ENCODE measurements at places on chromosomes 6 and 20.

- no peak for DNase-seq
Observed at GRCh38 chr6:159172091-159172491, 2.9 kb downstream of the FNDC1 start.

DNA sequence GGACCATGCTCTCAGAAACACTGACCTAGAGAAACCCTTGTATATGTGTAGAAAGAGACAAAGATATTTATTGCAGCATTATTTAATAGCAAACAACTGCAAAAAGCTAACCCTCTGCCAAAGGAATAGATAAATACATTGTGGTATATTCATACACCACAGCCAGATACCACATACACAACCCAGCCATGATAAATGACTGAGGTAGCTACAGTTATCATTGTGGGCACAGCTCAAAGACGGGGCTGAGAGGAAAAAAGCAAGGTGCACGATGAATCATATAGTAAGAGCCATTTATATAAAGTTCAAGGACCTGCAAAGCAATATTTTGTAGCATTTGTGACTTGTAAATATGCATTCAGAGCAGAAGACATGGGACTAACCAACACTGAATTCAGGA lies 30.8 kb downstream of the RSPO4 start:
- no peak for DNase-seq

- DNase-seq = no peak
Observed at GRCh38 chr6:37244430-37245310, 12.9 kb upstream of the TBC1D22B start.

DNA sequence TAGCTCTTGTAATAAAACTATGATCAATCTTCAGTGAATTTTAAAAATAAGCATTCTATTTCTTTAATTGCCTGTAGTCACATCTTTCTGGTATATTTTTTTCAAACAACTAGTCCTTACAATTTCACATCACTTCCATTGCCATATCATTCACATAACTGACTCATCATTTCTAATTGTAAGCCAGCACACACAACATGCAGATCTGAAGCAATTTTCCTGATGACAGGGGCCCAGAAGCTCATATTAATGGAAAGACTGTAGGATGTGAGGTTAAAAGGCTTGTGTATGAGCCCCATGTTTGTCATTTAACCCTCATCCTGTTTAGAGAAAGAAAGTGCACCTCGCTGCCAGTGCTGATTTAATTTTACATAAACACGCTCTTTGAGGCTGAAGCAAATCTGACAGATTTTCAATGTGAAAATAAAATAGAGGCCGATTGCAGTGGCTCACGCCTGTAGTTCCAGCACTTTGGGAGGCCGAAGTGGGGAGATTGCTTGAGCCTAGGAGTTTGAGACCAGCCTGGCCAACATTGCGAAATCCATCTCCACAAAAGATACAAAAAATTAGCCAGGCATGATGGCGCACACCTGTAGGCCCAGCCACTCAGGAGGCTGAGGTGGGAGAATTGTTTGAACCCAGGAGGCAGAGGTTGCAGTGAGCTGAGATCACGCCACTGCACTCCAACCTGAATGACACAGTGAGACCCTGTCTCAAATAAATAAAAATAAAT lies 40.1 kb upstream of the LTV1 start:
- no peak for DNase-seq

GRCh38 chr6:108752733-108753590 lies 95.3 kb upstream of the ARMC2 start:
- no peak for DNase-seq

- no peak for DNase-seq
Observed at GRCh38 chr6:123529843-123530242, 106.9 kb downstream of the TRDN start.

DNA sequence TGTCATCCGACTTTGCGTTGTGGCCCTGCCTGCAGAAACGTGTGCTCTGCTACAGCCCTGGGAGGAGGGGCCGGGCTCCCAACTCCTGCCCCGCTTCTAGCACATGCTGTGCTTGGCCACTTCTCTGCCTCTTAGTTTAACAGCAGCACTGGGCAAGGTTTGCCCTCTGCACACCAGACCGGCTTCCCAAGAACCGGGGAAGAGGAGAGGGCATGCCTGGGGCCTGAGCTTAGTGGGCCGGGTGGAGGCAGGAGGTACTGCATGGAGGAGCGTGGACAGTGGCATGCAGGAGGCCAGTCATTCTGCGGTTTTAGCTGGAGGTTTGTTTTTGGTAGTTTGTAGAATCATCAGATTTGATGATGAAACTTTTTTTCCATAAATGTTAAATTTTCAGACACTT lies 45.5 kb downstream of the CEP43 start:
- DNase-seq = no peak

GRCh38 chr6:108960601-108961000 lies 112.4 kb downstream of the ARMC2 start:
- DNase-seq = no peak

DNA sequence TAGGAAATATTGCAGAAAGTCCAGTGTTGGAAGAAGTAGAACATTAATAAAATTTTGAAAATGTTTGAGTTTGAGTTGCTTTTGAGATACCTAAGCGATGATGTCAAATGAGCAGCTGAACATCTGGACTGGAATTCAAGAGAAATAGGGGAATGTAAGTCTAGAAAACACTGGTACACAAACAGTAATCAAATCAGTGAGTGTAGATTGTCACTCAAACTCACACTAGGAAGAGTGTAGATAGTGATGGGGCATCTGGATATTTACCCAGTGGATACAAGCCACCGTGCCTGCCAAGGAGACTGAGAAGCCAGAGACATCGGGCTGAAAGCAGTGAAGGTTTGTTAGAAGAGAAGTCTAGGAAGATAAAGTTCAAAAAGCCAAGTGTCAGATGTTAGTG lies 2.2 kb downstream of the HMGCLL1 start:
- no peak for DNase-seq

DNA sequence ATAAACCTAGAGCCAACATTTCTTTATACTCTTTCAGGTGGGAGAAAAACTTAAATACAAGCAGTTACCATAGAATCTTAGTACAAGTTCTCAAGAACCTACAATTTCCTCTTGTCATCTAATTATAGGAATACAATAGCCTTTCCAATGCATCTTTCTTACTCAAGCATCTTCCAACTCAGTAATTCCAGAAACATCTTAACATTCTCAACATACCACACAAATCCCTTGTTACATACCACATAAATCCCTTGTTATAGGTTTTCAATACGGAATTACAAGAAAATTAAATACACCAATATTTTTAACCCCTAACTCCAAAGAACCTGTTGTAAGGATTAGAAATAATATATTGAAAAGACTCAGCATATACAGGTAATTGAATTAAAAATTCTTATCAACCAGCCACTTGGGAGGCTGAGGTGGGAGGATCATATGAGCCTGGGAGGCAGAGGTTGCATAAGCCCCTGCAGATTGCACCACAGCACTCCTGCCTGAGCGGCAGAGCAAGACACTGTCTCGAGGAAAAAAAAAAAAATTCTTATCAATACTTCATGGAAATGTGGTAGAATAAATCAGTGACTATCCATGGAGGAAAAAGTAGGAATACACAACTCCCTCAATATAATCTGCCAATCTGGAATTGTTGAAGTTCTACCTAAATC lies 127.5 kb upstream of the CCDC28A start:
- DNase-seq = no peak

DNA sequence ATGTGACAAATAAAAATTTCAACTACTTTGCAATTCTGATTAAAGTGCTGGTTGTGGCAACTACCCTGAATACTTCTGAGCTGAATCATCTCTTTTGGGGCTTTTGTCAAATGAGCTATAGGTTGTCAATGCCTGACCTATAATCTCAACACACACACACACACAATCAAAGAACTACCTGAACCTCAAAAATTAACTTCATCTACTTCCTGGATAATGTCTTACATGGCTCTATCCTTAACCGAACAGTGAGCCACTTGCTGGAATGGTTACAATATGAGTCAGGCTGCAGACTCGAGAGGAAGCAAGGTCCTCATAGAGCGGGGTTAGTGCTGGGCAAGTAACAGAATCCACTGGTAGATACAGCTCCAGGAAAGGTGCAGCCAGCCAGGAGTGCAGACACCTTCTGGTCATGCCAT lies 70.6 kb upstream of the DST start:
- DNase-seq = no peak

- no peak for DNase-seq
Observed at GRCh38 chr20:51695574-51696303, 72.5 kb downstream of the ATP9A start.

DNA sequence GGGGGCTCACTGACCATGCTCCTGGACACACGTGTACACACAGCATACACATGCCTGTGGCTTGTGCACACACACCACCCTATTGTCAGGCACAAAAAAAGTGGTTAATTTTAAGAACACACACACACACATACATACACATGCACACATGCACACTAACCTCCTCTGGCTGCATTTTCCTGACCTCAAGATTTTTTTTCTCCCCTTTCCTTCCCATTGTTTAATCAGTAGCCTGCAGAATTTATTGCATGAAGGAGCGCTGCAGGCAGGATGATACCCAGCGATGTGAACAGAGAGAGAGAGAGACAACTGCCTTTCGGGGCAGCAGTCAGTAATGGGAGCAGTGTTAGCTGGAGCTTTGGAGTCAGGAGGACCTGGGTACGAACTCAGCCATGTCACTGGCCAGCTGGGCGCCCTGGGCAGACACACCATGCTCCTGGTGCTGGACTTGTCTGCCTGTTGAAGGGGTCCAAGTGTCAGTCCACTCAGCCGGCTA lies 990 bp upstream of the TRAF3IP2 start:
- DNase-seq = no peak

- DNase-seq = no peak
Observed at GRCh38 chr6:110250838-110251237, 70.6 kb downstream of the CDC40 start.

- DNase-seq = no peak
Observed at GRCh38 chr20:6530254-6530653, 237.2 kb upstream of the BMP2 start.

DNA sequence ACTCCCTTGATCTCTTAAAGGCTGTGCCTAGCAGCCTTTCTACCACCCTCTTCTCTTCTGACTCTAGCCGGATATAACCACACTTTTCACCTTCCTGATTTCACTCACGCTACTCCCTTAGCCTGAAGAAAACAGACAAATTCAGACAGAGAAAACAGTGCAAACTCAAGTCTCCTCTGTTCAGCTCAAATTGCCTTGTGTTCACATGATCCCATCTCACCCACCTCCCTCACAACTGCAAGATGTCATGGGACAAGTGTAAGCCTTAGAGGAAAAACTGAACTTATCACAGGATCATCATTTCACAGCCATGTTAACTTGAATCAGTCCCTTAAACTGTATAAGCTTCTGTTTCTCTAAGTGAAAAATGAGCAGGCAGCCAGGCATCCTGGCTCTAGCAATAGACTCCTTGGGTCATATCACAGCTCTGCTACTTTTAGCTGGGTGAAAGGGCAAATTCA lies 66.5 kb upstream of the TENT5A start:
- no peak for DNase-seq

- DNase-seq = no peak
Observed at GRCh38 chr6:106114492-106114891, 28.4 kb downstream of the PRDM1 start.

GRCh38 chr6:17311595-17312311 lies 30.6 kb downstream of the RBM24 start:
- peak; percentile 18 for DNase-seq

GRCh38 chr6:134345789-134346188 lies 27.9 kb upstream of the SGK1 start:
- DNase-seq = no peak

DNA sequence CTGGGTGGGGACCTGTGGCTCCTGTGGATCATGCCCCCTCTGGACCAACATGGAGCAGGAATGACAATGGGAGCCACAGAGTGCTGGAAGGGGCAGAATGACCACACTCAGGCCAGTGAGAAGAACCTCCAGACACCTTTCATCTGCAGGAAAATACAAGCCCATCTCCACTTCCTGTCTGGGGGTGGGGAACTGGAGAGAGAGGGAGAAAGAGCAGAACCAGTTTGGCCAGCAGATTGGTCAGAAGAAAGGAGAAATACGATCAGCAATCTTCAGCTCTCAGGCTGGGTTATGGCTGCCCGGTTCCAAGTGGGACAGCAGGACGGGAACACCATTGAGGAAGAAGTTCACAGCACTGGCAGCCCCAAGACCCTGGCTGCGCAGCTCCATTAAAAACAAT lies 37.0 kb downstream of the BMP7 start:
- peak; percentile 92 for DNase-seq

DNA sequence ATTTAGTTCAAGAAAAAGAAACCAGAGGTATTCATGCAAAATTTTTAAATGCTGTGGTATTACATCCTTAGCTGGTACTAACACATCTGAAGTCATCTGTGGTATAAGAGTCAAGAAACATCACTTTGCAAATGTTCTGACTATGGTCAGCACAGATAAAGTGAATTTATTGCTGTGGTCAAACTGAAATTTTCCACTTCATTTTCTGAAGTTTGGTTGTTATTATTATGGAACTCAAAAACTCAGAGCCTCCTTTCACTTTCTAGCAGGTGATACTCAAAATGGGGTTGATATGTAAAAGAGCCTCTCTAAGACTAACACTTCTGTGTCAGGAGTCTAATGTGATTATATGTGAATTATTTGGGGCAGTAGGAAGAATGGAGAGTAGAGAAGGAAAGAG lies 257.8 kb downstream of the RNGTT start:
- no peak for DNase-seq

DNA sequence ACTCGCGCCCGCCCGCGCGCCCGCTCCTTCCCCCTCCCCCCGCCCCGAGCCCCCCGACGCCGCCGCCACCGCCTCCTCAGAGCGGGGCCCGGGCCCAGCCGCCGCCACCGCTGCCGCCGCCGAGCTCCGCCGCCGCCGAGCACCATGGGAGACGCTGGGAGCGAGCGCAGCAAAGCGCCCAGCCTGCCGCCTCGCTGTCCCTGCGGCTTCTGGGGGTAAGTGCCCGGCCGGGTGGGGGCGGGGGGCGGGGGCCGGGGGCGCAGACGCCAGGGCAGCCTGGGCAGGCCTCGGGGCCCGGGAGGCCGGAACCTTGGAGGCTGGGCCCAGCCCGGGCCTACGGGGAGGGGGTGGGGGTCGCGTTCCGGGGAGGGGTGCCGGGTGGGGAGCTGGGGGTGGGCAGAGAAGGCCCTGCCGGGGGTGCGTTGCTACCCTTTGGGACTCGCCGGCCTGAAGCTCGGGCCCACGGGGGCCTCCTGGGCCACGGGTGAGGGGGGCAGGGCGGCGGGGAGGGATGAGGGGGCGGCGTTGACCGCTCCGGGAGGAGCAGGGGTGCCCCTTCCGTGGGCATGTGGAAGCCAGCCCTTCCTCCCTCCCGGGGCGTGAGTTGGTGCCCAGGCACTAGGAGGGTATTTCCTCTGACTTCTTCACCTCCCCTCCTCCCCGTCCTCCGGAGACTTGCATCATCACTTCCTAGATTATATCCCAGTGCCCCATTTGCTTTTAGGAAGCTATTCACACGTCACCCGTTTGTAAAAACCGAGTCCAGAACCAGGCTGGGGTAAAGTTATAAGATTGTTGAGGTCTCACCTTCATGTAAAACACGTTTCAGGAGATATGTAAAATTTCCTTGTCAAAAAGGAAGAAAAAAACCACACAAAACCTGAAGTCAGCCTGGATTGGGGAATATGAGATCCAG lies 533 bp downstream of the ZFAND3 start:
- no peak for DNase-seq

Measured in HuH-7.5 (cell line).